ENCODE measurements at places on chromosomes 4 and X. TPM values are rescaled to one million over a fixed set of nuclear protein-coding genes. Genes with fewer than 3 reads are reported as not detected.

- DNase-seq = no peak
These were observed 52.3 kb downstream of the LGI2 start for GRCh38 chr4:24978291-24979075.

DNA sequence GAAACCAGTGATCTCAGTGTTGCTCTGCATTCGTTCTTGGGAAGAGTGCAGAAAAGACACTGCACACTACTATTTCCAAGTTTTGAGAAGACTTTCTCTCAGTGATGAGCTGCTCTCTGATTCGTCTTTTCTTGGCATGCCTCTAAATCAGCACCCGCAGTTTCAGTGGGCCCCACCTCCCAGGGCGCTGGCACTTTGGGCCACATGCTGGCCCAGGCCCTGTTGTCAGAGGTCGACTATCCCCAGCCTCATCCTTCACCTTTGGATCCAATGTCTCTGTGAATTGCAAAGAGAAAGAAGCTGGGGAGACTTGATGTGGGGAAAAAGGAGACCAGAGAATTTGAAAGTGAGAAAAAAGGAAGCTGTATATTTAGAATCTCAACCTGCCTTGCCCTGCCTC lies 644.1 kb upstream of the PITX2 start:
- no peak for DNase-seq

DNA sequence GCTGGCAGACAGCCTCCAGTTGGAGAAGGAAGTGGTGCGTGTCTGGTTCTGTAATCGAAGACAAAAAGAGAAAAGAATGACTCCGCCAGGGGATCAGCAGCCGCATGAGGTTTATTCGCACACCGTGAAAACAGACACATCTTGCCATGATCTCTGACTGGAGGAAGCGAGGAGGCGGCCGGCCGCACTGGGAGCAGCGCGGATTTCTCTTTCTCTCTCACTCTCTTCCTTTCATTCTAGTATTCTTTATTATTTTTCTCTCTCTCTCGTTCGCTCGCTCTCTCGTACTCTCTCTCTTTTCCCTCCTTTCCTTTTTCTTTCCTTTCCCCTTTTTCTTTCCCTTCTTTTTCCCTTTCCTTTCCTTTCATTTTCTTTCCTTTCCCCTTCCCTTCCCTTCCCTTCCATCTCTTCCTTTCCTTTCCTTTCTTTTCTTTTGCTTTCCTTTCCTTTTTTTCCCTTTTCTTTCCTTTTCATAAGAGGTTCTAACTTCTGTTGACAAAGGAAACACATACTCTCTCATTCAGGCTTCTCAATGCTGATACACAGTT lies 1.2 kb downstream of the POU3F4 start:
- no peak for DNase-seq

GRCh38 chrX:9644335-9644734 lies 121.3 kb downstream of the GPR143 start:
- peak; percentile 23 for DNase-seq

DNA sequence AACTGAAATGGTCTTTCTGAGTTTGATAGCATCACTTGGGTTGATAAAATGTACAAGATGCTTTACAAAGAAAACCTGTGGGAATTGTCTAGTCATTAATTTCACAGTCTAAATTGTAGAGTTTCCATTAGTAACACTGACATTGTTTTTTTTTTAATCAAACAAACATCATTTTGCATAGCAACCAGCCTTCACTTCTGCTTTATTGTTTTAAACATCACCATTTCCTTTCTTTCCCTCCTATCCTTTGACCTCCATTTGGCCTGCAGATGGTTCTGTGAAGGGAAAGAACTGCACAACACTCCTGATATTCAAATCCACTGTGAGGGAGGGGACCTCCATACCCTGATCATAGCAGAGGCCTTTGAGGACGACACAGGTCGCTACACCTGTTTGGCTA lies 171.1 kb downstream of the PALLD start:
- no peak for DNase-seq

GRCh38 chrX:38989076-38989475 lies 187.8 kb downstream of the MID1IP1 start:
- no peak for DNase-seq

DNA sequence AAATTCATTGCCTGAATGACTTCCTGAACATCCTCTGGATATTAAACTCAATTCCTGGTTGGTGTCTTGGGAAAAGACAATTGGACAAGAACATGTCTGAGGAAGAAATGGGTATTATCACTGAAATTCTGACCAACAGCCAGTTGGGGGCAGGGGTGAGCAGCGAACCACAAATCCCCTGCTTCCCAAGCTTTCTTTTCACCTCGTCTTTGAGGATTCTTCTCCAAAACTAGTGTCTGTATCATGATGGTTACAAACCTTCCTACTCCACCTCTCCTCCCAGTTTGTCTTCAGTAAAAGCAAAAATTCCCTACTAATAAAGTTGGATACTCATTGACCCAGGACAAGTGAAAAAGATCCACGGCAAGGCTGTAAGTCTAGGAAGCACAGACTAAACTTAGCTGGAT lies 48.3 kb upstream of the WDR1 start:
- DNase-seq = no peak

- no peak for DNase-seq
These were observed 45.3 kb downstream of the GPRASP3 start for GRCh38 chrX:102765809-102766208.

- no peak for DNase-seq
These were observed 20.0 kb downstream of the FAM53A start for GRCh38 chr4:1664141-1664540.

DNA sequence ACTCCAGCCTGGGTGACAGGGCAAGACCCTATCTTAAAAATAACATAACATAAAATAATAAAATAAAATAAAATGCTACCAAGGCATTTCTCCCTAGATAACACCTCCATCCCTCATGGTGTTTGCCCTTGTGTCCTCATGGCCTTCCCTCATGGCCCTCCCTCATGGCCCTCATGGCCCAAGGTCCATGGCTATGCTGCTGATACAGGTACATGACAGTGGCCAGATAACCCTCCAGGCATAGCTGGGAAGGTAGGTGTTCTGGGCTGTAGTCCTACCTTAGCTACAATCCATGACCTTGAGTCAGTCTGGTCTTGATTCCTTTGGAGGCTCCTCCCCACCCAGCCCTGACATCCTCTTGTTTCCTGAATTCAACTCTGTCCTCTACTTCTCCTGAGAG lies 75.2 kb downstream of the PJA1 start:
- no peak for DNase-seq

GRCh38 chr4:153453402-153453801 lies 12.8 kb upstream of the TMEM131L start:
- DNase-seq = no peak

- no peak for DNase-seq
These were observed 17.3 kb downstream of the CPZ start for GRCh38 chr4:8609824-8610350.

DNA sequence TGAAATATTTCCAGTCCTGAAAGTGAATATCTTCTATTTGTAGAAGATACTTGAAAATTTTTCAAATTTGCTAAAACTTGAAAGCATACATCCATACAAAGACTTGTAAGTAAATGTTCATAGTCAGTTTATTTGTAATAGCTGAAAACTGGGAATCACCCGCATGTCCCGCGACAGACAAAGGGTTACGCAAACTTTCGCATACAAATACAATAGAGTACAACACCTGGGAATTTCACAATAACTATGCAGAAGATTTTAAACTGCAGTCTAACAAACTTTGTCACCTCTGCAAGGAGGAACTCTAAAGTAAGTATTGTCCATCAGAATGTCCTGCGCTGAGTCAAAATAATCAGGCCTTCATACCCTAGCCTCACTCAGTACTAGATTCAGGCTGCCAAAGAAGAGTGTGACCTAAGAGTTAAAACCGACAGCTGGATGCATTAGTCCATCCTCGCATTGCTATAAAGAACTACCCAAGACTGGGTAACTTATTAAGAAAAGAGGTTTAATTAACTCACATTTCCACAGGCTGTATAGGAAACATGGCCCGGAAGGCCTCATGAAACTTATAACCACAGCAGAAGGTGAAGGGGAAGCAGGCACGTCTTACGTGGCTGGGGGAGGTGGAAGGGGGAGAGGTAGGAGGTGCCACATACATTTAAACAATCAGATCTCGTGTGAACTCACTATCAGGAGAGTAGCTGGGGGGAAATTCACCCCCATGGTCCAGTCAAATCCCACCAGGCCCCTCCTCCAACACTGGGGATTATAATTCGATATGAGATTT lies 60.4 kb downstream of the MMRN1 start:
- DNase-seq = no peak

DNA sequence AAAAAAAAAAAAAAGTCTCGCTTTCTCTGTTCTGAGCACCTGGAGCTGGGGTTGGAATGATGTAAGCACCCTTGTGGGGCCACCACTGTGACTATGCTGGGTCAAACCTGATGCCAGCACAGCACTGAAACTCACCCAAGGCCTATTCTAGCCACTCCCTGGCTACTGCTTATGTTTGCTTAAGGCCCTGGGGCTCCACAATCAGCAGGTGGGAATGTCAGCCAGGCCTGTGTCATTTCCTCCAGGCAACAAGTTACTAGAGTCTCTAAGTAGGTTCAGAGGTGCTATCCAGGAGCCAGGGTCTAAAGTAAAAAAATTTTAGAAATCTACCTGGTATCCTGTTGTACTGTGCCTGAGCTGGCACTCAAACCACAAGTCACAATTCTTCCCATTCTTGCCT lies 1306.8 kb downstream of the STIM2 start:
- no peak for DNase-seq

- no peak for DNase-seq
These were observed 103.5 kb downstream of the GPR143 start for GRCh38 chrX:9662148-9662547.

- DNase-seq = no peak
These were observed 4.0 kb upstream of the NEUROG2 start for GRCh38 chr4:112519689-112520597.

DNA sequence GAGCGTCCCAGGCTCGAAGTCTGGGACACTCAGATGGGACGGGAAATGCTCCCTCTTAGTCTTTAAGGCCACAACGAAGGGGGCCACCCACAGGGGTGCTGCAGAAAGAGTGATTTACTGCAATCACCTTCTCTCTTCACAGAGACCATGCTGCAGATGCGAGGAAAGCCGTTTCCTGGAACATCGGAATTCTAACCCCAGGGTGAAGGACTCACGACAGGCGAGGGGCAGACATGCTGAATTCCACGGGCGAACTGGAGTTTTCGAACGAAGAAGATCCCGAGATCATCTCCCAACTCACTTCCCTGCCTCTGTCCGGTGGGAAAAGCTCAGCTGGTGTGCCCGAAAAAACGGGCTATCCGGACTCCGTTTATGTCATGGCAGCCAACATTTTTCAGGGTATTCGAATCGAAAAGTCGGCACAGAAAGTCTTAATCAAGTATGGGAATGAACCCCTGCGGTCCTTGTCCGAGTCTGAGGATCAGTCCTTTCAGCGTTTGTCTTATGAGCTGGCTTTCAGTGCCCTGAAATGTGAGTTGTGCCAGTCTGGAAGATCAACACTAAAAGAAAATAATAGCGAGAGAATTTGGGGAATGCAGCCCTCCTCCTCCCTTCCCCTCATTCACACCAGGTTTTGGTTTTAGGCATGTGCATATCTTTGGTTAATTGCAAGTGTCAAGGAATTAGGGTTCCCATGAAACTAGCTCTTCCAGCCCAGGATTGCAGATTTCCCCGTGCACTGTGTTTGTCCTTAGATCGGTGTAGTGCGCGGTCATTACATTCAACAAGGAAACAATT lies 905 bp downstream of the NSUN7 start:
- DNase-seq = no peak

Gene MXRA5
- total RNA-seq = not detected

GRCh38 chr4:69092190-69092589 lies 4.1 kb upstream of the UGT2B7 start:
- no peak for DNase-seq

DNA sequence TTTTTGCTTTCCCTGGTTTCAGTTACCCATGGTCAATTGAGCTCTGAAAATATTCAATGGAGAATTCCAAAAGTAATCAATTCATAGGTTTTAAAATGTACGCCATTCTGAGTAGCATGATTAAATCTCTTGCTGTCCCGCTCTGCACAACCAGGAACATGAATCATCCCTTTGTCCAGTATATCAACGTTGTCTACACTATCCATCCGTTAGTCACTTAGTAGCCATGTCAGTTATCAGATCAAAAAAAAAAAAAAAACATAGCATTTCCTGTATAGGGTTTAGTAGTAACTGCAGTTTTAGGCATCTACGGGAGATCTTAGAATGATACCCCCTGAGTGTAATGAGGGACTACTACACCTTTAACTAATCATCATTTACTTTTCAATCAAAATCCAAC lies 15.1 kb downstream of the LAMP2 start:
- DNase-seq = no peak

GRCh38 chr4:24764345-24764744 lies 31.0 kb upstream of the SOD3 start:
- DNase-seq = no peak

- no peak for DNase-seq
These were observed 328.0 kb downstream of the RAPGEF2 start for GRCh38 chr4:159430896-159431295.

DNA sequence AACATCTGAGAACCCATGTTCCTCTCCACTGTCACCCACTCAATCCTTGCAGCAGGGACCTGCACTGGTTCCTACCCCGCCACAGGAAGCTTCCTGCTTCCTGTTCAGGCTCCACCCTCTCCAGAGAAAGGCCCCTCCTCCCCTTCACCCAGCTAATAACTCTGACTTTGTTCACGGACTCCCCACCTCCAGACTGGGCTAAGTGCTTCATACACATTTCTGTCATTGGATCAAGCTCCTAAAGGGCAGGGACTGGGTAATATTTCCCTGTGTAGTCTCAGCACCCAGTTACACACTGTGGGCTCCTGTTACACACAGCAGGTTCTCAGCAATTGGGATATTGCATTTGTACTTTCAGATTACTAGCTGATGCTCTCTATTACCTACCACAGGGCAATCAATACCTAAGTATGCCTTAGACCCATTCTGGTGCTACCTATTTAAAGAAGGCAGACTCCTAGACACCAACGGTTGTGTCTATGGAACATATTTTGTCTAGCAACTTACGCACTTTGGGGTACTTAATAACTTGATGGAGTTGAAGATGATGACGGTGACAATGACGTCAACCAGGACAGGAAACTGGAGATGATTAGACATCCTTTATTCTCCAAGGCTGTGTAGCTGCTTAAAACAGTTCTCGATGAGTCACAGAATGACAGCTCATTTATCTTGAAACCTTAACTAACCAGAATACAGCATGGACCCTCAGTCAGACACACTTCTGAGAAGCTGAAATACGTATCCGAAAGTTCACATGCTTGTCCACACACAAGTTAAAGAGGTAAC lies 58.1 kb downstream of the MAML3 start:
- peak; percentile 63 for DNase-seq

Gene GLRA2
- total RNA-seq = not detected

GRCh38 chrX:13747836-13748235 lies 13.3 kb downstream of the OFD1 start:
- no peak for DNase-seq

- no peak for DNase-seq
These were observed 4.3 kb downstream of the FAM3A start for GRCh38 chrX:154511761-154512160.

GRCh38 chr4:102390438-102390837 lies 45.2 kb upstream of the SLC39A8 start:
- no peak for DNase-seq

- DNase-seq = no peak
These were observed 62.1 kb upstream of the SCOC start for GRCh38 chr4:140311257-140311835.

- DNase-seq = no peak
These were observed 28.2 kb downstream of the IL13RA1 start for GRCh38 chrX:118755633-118756032.

GRCh38 chrX:108090491-108091263 lies 665 bp downstream of the PSMD10 start:
- no peak for DNase-seq

Measured in activated T-helper 1 cell treated with anti-CD3 and anti-CD28 coated beads, Interleukin-12 subunit alpha, Interleukin-12 subunit beta, Interleukin-2, Interleukin-4 antibody, amounts not matched to agents 30 ng/mL and 10 ng/mL and 1 ng/mL, durations not matched to agents 14 hours and 24 hours and 36 hours (primary cell).